ENCODE measurements at places on chromosomes 3 and 15.

GRCh38 chr3:141853629-141854168 lies 22.7 kb upstream of the ATP1B3 start:
- DNase-seq: no peak

- no peak for DNase-seq
Observed at GRCh38 chr15:90623854-90624253, 93.3 kb upstream of the BLM start.

DNA sequence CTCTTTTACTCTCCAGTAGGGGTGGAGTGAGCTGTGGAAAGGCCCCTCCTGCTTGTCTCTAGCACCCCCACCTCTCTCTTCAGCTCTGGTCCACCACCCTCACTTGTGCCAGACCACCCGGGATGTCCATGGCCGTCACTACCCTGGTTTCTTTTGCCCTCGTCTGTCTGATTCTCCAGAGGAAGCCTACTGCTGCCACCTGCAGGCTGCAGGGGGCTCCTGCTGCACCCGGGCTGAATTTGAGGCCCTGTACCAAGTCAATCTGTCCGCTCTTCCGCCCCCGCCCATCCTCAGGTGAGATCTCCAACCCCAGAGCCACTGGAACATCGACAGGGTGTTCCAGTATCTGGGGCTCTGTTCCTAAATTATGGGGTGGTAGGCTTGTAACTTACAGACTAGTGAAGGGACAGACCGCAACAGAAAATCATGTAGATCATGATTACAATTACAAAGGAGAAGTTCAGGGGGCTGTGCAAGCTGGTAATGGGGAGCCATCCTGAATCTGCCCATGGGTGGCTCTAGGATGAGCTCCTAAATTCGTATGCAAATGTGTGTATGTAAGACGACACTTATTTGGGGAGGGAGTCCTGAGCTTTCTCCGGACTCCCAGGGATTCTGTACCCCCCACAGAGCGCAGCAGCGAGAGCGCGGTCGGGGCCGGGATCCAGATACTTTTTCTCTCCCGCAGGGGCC lies 683 bp upstream of the UNC45A start:
- DNase-seq: peak; percentile 87

- DNase-seq: no peak
Observed at GRCh38 chr15:42148808-42149492, 7.5 kb downstream of the PLA2G4F start.

DNA sequence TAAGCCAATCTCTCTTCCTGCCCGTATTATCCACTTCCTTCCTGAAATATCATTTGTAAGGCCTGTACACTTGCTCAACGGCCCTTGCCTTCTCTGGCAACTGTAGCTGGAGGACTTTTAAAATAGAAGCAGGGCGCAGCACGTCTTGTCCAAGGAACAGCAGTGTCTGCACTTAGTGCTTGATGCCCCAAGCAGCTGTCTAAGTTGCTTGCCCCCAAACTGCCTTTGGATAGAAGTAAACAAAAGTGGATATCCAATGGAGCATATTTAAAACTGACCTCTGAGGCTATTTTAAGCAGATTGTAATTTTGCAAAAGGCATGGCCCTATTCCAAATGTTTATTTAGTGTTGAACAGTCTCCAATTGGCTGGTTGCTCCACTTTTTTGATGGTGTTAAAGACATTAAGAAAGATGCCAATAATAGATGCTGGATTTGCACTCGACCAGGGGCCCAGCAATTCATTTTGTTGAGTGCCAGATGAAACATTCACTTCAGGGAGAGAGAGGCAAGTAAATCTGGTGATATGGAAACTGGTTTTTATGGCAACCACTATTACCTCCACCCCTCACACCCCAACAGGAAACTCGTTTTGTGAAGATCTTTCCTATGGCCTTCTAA lies 526.8 kb upstream of the TBL1XR1 start:
- no peak for DNase-seq

- no peak for DNase-seq
Observed at GRCh38 chr3:179544981-179545645, 17.6 kb upstream of the ACTL6A start.

DNA sequence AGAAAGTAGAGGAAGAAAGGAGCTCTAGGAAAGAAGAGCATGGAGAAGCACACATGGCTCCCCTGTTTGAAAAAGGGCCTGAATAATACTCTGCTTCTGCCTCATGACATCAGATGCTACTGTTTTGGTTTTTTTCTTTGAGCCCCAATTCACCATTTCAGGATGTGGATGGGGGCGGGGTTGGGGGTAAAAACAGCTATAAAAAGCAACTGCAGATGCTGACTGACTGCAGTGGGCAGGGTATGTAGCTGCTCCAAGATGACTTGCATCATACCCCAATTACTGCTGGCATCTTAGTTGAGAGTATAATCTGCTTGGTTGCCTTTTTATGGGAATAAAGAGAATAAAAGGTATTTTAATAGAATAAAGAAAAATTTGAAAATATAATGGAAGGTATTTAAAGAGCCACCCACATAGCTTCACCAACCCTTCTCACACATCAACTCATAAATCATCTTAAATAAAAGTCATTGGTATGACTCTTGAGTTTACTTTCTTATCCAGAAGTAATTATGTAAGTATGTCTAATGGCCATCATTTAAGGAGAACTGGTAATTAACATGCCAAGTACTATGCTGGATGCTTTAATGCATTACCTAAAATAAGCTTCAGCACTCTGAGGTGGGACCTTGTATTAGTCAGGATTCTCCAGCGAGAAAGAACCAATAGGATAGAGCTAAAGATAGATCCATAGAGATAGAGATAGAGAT lies 36.4 kb upstream of the TMEM45A start:
- no peak for DNase-seq

DNA sequence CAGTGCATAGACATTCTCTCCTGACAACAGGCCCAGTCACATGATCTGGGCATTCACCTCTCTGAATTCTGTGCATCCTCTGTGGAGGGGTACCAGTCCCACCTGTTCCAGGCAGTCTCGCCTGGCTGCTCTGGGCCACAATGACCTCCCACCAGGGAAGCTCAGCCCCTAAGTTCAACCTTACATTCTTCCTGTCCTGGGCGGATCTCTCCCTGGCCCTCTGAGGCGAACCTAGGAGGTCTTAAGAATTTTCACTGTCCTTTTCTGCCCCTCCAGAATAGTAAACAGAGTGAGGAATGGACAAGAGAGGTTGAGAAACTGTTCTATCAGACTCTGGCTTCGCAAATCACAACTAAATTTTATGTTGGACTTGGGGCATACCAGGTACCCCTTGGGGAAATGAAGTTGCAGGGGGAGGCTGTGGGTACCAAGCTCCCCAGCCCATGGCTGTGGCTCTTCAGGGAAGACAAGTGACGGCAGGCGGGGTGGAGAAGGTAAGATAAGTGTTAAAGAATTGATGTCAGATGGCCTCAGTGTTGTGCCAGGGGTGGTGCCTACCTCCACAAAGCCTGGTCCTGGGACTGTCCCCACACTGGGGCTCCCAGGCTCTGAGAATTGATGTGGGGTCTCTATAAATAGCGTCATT lies 5.3 kb downstream of the SCN5A start:
- DNase-seq: no peak

DNA sequence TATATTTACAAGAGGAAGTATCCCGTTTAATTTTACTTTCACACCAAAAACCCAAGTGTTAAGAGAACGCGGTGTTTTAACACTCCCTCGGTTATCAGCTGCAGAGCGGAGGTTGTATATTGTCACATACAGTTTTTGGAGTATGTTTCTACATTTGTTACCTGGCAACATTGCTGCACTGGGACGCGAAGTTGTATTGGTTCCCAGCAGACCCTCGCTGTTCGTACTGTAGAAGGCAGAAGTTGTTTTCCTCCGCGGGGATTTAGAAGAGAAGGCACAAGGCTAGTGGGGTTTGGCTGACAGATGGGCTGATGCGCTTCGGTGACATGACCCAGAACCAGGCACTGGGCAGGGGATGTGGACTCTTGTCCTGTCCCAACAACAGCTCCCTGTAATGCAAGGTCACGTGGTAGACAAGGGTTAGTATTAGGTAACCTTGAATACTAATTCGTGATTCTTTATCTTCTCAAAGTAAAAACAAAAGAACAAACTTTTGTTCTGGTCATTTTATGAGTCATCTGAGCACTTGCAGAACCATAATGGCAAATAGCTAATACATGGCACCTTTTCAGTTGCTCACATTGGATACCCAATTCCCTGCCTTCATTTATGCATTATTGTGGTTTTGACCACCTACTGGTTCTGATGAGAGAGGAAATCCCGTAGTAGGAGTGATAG lies 230.4 kb upstream of the BHLHE40 start:
- no peak for DNase-seq

- DNase-seq: no peak
Observed at GRCh38 chr3:157027861-157028745, 131.8 kb downstream of the CCNL1 start.

DNA sequence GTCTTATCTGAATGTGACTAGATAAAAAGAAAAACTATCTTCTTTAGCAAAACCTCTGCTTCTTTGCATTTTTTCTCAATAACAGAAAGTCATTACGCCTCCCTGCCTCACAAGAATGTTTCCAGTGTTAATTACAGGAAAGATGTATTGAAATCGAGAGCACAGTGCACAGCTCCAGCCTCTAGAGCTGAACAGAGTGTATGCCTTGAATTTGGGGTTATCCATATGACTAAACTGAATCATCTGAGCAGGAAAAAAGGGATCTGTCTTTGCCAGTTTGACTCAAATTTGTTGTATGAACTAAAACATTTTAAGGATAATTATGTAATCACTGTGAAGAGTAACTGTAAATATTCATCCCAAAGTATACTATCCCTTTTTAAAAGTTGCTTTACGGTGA lies 149.1 kb upstream of the CGNL1 start:
- no peak for DNase-seq

DNA sequence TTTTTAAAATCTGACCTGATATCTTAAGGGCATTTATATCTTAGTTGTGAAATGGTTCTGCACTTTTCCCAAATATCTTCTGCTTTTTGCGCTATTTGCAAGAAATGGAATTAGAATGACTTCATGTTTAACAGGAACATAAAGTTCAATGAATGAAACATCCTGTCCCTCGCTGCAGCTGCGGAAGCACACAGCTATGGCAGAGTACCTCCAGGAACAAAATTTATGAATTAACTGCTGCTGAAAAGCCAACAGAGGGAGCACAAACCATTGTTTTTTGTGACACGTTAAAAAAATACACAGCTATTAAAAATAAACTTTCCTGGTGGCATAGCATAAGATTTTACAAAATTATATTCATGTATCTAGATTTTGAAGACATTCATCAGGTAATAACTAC lies 404.4 kb upstream of the MDFIC2 start:
- DNase-seq: no peak

GRCh38 chr15:82648257-82649103 lies 1.3 kb upstream of the CPEB1 start:
- no peak for DNase-seq

DNA sequence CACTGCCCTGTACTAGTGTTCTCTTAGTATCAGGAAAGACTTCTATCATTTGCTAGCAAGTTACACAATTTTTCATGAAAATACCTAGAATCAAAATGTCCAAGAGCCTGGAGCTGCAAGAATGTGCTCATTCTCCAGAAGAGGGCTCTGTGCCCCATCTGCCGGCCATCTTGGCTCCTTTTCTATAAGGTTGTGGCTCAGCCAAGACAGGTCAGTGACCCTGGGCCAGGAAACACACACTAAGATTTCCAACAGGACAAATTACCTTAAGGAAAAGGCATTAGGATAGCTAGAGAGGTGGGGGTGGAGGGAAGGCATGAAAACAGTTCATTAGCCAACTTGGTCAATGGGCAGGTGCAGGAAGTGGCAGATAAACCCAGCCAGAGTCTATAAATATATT lies 20.7 kb downstream of the TIMP4 start:
- DNase-seq: no peak

DNA sequence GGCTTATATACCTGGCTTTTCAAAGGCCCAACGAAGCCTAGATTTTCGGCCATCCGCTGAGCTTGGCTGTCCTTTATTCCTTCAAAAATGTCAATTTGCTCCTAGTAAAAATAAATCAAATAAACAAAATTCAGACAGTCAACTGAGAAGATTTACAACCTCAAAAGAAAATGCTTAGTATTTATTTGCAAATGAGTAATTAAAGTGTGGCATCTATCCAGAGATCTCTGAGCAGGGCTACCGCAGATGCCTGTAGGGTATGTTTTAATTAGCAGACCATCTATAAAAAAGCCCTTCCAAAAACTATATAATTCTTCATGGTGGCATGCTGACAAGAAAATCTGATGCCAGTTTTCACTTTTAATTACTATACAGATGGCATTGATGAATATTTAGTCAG lies 136.2 kb downstream of the SUCLG2 start:
- DNase-seq: no peak

DNA sequence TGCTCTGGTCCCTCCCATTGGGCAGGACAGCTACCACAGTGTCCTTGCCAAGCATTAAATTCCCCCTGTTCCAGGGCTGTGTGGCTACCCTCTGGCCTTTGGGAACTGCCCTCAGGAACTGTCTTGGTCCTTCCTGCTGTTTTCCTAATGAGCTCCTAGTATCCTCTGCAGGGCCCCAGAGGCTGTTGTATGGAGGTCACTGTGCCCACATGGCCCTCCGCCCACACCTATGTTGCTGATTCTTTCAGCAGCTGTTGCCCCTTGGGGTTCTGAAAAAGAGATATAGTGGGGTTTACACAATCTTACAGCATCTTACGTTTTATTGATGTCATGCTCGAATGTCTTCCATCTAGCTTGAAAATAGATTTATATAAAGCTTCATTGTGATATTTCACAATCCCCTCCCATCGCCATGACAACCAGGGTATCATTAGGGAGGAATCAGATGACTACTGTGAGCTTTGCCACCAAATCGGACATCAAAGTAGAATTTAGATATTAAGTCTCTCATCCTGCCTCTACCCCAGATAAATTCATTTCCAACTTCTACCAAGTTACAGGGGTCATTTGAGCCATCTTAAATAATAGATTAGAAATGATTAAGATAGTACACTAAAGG lies 97.1 kb upstream of the NR2E3 start:
- no peak for DNase-seq

DNA sequence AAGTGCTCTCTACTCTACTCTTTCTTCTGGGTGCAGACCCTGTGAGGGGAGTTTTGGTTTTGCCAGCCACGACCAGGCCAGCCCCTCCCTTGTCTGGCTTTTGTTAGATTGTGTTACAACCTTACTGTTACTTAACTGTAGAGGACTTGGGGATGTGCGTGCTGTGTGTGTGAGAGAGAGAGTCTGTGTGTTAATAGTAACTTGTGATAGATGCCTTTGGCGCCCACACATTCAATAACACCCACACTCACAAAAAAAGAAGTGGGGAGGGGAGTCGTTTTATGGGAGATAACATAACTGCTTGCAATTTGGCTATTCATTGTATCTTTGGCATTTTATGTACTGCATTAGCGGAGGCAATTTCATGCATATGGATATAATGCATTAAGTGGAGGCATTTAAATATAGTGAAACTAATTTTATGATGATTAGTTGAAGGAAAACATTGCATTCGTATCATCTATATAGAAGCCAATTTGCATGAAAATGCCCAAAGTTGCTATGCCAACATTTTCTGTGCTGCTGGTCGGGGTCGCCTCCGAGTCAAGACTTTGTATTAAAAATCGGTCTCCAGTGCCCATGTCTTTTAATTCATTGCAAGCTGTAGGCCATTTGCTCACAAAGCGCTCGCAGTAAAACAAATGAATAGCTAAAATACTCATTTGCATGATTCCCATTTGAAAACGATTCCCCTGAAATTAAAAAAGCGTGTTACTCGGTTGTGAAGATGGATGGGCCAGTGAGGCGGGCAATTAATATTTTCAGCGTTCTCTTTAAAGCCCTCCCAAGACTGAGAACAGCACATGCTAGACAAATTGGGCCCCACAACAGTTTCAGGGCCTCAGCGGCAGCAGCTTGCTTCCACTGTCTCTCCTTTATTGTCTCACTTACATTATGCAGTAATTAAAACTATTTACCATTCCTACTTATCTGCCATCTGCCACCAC lies 158.5 kb upstream of the SMAD3 start:
- DNase-seq: no peak
